ENCODE measurements at places on chromosomes 13 and 19. TPM values are rescaled to one million over a fixed set of nuclear protein-coding genes. Genes with fewer than 3 reads are reported as not detected.
A peak's percentile ranks its signal among the peaks of the same experiment; 100 is the strongest.

GRCh38 chr13:110187641-110188161, 119.3 kb downstream of the COL4A1 start:
- DNase-seq = peak; percentile 42

GNA15 gene
- total RNA-seq = not detected

CLPTM1 gene
- total RNA-seq = 17.3 TPM

CCDC70 gene
- total RNA-seq = not detected

All from Daoy (cell line).